ENCODE measurements at places on chromosomes 2 and 18. TPM values are rescaled to one million over a fixed set of nuclear protein-coding genes. Genes with fewer than 3 reads are reported as not detected.

The CDK5R2 gene
- not detected for total RNA-seq

The CPO gene
- total RNA-seq: not detected

The FAM228A gene
- 0.71 TPM for total RNA-seq

The NEMP2 gene
- 5.6 TPM for total RNA-seq

The WDSUB1 gene
- total RNA-seq: 5.7 TPM

The BABAM2 gene
- total RNA-seq: 26.6 TPM

The TTC27 gene
- 22.9 TPM for total RNA-seq

The PARD3B gene
- 1.5 TPM for total RNA-seq

The SLC9A4 gene
- total RNA-seq: not detected

The KCNE4 gene
- 0.14 TPM for total RNA-seq

The TSHZ1 gene
- 8.2 TPM for total RNA-seq

The PRSS56 gene
- not detected for total RNA-seq

The RAB6D gene
- 0.07 TPM for total RNA-seq

The LPIN1 gene
- 76.8 TPM for total RNA-seq

The BBS5 gene
- total RNA-seq: 4.9 TPM

The GREB1L gene
- 5.3 TPM for total RNA-seq

The MYO7B gene
- total RNA-seq: 0.07 TPM

The RRM2 gene
- total RNA-seq: 101 TPM

The ASAP2 gene
- total RNA-seq: 69.3 TPM

The ZDBF2 gene
- total RNA-seq: 4.0 TPM

The PJVK gene
- total RNA-seq: 2.0 TPM

The DCC gene
- total RNA-seq: not detected

The DNAJC5G gene
- not detected for total RNA-seq

The LYG2 gene
- not detected for total RNA-seq

The SERPINB13 gene
- 5.9 TPM for total RNA-seq

The TSPYL6 gene
- total RNA-seq: not detected

The KCNIP3 gene
- 6.4 TPM for total RNA-seq

The BUB1 gene
- 55.9 TPM for total RNA-seq

The ANKRD62 gene
- not detected for total RNA-seq

The COBLL1 gene
- 20.0 TPM for total RNA-seq

The HAAO gene
- total RNA-seq: 0.48 TPM

The SPDYA gene
- total RNA-seq: 0.35 TPM

The PARD6G gene
- total RNA-seq: 18.0 TPM

The RGPD4 gene
- not detected for total RNA-seq

The SYT4 gene
- not detected for total RNA-seq

The CASP8 gene
- 22.4 TPM for total RNA-seq

The LRATD1 gene
- 8.0 TPM for total RNA-seq

The C2orf81 gene
- 1.5 TPM for total RNA-seq

The CIB4 gene
- total RNA-seq: not detected

The LIMS4 gene
- total RNA-seq: 1.0 TPM

The GNLY gene
- total RNA-seq: not detected

The GORASP2 gene
- total RNA-seq: 54.4 TPM

The SNRPD1 gene
- total RNA-seq: 158 TPM

The COL6A3 gene
- total RNA-seq: 0.03 TPM

The TMEM200C gene
- total RNA-seq: 0.14 TPM

The FSIP2 gene
- 0.04 TPM for total RNA-seq

The LHCGR gene
- total RNA-seq: not detected

The PLA2R1 gene
- 10.8 TPM for total RNA-seq

The FAP gene
- 3.0 TPM for total RNA-seq

The ZNF804A gene
- not detected for total RNA-seq

The RFTN2 gene
- total RNA-seq: not detected

The ACVR2A gene
- total RNA-seq: 8.0 TPM

The HJURP gene
- total RNA-seq: 40.1 TPM

The ANKRD30B gene
- not detected for total RNA-seq

The ITGA6 gene
- 815 TPM for total RNA-seq

The FASTKD1 gene
- 28.3 TPM for total RNA-seq

Data from foreskin keratinocyte (primary cell).